ENCODE measurements at places on chromosomes 1 and 21.

GRCh38 chr1:175404177-175404576 lies 211.6 kb upstream of the KIAA0040 start:
- DNase-seq, result no peak

DNA sequence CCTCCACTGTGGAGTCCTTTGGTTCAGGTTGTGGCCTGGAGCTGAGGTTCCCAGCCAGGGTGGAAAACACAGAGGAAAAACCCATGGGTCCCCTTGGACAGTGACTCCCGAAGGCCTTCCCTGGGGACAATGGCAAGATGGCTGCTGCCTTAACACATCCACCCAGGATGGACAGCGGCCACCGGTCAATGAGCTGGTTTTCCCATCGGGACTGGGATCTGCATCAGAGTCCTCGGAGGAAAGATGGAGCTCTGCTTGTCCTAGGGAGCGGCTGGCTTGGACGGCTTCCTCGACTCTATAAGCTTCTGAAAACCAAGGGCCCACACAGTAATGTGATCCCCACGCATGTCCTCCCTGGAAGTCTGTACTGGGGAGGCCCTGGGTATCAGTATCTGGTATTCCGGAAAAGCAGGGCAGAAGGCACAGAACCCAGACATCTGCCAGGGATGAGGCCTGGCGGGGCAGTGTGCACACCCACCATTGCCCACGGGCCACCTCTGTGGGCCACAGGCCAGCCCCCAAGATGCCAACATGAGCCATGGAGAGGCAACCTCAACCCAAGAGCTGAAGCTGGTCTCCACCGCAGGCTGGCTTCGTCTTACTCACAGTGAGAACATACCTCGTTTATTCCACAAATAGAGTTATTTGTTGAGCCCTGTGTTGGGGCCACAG lies 94.7 kb upstream of the VAMP3 start:
- no peak for DNase-seq

- DNase-seq, result no peak
Measured at GRCh38 chr1:104125970-104126369, 376.3 kb downstream of the AMY1C start.

DNA sequence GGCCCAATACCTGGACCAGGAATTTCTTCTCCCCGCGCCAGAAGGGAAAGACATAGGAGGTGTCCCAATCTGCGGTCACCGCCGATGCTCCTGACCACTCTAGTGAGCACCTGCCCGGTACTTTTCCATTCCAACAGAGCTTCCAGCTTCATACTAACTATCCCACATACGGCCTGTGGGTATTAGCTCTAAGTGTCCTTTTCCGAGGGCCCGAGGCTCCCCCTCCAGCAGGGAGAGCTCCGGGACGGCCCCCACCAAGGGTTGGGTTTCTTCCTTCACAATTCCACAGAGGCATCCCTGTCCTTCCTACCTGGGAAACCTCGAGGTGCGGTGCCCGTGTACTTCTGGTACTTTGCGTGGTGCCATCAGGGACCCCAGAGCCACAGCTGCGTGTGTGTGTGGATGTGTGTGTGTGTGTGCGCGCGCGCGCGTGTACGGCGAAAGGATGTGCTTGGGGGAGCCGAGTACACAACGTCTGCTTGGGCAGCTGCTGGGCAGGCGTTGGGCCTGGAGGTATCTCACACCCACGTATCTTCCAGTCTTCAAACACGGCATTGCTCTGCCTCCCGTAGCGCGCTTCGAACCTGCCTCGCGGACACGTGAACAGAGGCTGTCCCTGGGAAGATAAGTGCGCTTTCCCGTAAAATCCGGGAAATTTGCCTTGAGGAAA lies 2.4 kb upstream of the SIM2 start:
- DNase-seq, result no peak

DNA sequence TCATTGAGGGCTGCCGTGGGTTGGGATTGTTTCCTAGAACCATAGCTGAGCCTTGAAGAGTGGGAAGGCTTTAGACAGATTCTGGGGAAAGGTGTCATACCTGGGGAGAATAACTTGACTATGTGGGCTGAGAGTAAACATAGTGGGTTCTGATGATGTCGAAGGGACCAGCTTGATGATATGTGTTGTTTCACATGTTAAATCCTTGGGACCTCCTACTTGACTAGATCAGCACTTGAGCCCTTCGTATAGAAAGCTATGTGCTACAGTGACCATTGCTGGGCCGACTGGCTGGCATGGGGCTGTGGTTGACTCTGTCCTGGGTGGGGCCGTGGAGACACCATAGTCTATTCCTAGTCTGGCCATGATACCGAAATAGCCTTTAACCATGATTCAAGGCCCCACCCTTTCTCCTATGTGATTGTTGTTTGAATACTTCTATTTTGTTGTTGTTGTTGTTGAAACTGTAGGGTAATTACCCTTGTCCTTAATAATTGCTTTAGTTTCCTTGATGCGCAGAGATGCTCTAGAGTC lies 423.5 kb downstream of the CAMTA1 start:
- no peak for DNase-seq

- DNase-seq, result no peak
Measured at GRCh38 chr1:147245586-147246021, 3.1 kb downstream of the CHD1L start.

- DNase-seq, result no peak
Measured at GRCh38 chr1:160005070-160005469, 26.7 kb downstream of the PIGM start.

DNA sequence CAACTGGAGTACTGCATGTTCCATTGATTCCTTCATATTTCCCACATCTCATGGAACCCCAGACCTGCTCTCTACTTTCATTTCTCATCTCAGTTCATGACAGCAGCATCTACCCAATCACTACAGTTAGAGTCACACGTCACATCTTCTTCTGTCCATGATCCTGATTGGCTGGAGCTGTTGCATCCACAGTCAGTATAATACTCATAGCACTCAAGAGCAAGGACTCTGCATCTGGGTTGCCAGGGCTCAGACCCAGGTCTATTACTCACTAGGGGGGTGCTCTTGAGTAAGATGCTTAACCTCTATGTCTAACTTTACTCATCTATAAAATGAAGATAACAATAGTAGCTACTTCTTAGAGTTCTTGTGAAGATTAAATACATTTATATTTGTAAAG lies 4.4 kb upstream of the XPR1 start:
- no peak for DNase-seq

DNA sequence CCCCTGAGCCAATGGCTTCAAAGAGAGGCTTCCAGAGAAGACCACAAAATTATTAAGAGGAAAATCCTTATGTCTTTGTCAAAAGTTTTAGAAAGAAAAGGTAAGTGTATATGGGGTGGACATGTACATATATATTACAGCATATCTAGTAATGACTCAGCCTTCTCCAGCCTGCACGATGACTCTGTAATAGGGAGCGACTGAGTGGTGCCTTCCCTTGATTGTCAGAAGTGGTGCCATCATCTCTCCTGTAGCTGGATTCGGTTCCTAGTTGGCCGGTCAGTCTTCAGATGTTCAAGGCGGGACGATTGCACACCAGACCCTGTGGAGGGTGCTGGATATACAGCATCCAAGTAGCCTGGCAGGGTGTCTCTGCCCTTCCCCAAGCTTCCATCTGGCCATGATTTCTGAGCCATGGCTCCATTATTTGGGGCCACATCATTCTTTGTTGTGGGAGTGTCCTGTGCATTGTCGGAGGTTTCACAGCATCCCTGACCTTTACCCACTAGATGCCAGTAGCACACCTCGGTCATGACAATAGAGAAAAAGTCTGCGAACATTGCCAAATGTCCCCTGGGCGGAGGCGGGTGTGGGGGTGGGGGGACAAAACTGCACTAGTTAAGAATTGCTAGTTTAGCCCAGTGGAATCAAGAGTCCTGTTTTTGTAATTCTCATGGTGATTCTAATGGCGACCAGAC lies 206.2 kb upstream of the KAZN start:
- DNase-seq, result no peak

Measured in iPS-NIHi11 (cell line).